Activated CD4-positive, alpha-beta memory T cell treated with anti-CD3 and anti-CD28 coated beads, Interleukin-2, amount 10 ng/mL, durations not matched to agents 7 days and 5 days (primary cell): ENCODE measurements at places on chromosomes 1 and 21. TPM values are rescaled to one million over a fixed set of nuclear protein-coding genes. Genes with fewer than 3 reads are reported as not detected.

The LINGO4 gene
- 1.3 TPM for total RNA-seq

The OR2T2 gene
- total RNA-seq = not detected

The PTAFR gene
- 0.23 TPM for total RNA-seq

The WDR4 gene
- total RNA-seq = 18.5 TPM

The EVA1C gene
- total RNA-seq = 6.3 TPM

The SPATA46 gene
- total RNA-seq = not detected

The PTGFR gene
- not detected for total RNA-seq

The ZNF670 gene
- total RNA-seq = 1.4 TPM

The C1QTNF12 gene
- total RNA-seq = 2.0 TPM

The ELF3 gene
- total RNA-seq = 0.30 TPM

The FAM151A gene
- total RNA-seq = not detected

The MTMR11 gene
- total RNA-seq = 19.2 TPM

The KRTAP25-1 gene
- not detected for total RNA-seq

The MCOLN2 gene
- total RNA-seq = 28.2 TPM

The COL6A2 gene
- 1.1 TPM for total RNA-seq

The DNASE2B gene
- total RNA-seq = not detected

The IFT25 gene
- total RNA-seq = 63.2 TPM

The GBP3 gene
- total RNA-seq = 34.4 TPM

The SCAF4 gene
- total RNA-seq = 49.0 TPM

The SPRR2B gene
- total RNA-seq = not detected

The MPZ gene
- total RNA-seq = 5.9 TPM

The CEP104 gene
- total RNA-seq = 43.0 TPM

The AGMAT gene
- total RNA-seq = 8.4 TPM

The FAM131C gene
- total RNA-seq = 5.1 TPM

The OR2T11 gene
- not detected for total RNA-seq

The PAX7 gene
- not detected for total RNA-seq

The GJA8 gene
- total RNA-seq = not detected

The TTC34 gene
- total RNA-seq = 1.5 TPM

The CYP2J2 gene
- total RNA-seq = 2.8 TPM

The DMBX1 gene
- 0.30 TPM for total RNA-seq

The MAP10 gene
- total RNA-seq = 2.1 TPM

The FAM3B gene
- total RNA-seq = not detected

The RSPO1 gene
- total RNA-seq = not detected

The OR2W3 gene
- not detected for total RNA-seq

The MAB21L3 gene
- total RNA-seq = not detected

The MRTO4 gene
- 21.1 TPM for total RNA-seq

The COQ8A gene
- 18.5 TPM for total RNA-seq

The GPR25 gene
- not detected for total RNA-seq

The TNNT2 gene
- total RNA-seq = not detected
